ENCODE measurements at places on chromosomes 3 and 15.

DNA sequence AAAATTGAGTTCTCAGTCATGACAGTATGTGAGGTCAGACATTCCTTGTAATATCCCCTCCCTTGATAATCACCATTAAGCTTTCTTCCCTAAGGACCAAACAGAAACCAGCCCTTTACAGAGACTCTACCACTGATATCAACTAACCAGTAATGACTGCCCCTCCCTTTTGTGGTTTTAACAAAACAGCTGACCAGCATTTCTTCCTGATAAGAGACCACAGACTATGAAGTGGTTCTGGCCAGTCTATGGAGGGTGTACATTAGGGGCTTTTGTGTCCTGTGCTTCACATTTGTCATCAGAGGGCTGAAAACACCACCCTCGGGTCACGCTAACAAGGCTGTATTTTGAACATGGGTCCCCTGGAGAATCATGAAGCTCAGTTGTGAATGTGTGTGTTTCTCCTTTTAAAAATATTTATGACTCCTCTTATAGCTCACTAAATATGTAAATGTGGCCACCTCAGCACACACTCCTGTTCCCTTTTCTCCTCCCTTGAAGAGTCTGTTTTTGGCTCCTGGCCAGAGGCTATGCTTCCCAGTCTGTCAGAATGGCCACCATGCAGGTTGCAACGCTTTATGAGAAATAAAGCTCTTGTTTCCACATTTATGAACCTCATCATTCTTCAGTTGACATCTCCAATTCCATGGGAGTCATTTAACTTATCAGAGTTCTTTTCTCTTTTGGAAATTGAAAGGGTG is 239.3 kb downstream of the CPNE4 start:
- peak; percentile 27 for DNase-seq

DNA sequence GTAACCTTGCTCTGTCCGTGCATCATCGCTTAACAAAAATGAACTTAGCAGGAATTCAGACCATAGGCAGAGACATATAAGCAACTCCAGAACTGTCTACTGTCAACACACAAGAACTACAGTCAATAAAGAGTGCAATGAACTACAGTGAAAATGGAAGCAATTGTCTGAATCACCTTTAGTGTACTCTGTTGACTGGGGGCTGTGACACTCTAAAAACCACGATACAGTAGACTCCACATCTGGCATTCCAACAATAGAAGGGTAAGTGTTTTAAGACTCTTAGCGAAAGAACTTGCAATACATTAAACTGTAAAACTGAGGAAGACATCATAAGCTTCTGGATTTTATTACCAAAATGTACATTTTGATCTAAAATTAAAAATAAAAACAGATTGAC is 347.3 kb downstream of the ZBTB20 start:
- no peak for DNase-seq

GRCh38 chr15:41876007-41876406 is 17.8 kb downstream of the SPTBN5 start:
- no peak for DNase-seq

- peak; percentile 64 for DNase-seq
Measured at GRCh38 chr3:150227839-150228238, 180.3 kb upstream of the TSC22D2 start.

- DNase-seq, result no peak
Measured at GRCh38 chr15:63231706-63232105, 42.3 kb downstream of the RAB8B start.

DNA sequence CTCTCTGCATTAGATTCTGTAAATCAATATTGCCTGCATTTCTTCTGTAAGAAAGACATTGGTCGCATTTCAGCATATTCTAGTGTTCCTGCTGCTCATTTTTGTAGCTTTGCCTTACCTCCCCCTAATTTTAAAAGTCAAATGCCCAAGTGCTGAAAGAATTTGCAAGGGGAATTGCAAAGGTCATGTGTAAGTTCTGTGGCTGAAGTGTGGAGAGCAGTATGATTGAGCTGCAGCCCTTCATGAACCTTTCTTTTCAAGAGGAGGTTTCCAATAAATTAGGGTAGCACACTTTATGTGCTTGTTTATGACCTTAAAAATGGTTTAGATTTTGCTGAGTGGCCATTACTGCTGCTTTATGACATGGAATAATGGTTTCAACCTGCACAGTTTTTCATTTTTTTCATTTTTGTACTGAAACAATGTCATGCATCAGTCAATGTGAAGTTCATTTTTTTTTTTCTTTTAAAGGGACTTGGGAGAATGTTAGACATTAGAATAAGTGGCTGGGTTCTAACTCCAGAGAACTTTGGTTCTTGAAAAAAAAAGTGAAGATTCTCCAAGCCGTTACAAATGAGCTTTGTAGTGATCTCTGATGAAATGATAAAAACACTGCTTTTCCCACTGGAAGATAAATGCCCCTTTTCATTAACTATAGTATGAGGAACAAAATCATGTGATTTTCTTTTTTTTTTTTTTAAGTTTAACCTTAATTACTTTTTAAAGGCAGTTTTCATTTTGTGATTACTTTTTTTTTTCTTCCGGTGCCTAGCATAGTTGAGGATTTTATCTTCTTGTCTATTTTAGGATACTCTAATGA is 99.6 kb downstream of the MITF start:
- no peak for DNase-seq

- no peak for DNase-seq
Measured at GRCh38 chr3:180707896-180708295, 28.6 kb upstream of the CCDC39 start.

GRCh38 chr3:170999737-171000242 is 26.7 kb downstream of the SLC2A2 start:
- DNase-seq, result peak; percentile 77

DNA sequence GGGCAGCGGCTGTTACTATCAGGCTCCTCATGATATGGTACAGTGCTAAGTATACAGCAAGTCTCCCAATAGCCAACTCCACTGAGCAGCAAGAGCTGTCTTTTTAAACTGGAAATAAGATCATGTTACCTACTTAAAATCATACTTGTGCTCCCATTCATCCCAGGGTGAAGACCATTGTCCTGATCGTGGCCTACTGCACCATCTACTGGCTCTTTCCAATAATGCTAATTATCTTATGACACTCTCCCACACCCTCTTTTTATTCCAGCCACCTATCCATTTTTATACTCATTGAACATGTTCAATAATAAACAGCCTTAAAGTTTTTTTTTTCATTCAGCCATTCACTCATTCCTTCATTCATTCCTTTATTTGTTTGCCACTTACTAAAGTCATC is 117.7 kb downstream of the GBE1 start:
- DNase-seq, result no peak

- DNase-seq, result no peak
Measured at GRCh38 chr3:168990134-168990533, 673.4 kb downstream of the MECOM start.

All from adrenal gland (tissue), 19 donors.